ENCODE measurements at places on chromosomes 6 and 20. TPM values are rescaled to one million over a fixed set of nuclear protein-coding genes. Genes with fewer than 3 reads are reported as not detected.

Gene DHX35
- 9.0 TPM for total RNA-seq

- DNase-seq = no peak
These were observed 17.3 kb downstream of the BNIP5 start for GRCh38 chr6:36319436-36319762.

DNA sequence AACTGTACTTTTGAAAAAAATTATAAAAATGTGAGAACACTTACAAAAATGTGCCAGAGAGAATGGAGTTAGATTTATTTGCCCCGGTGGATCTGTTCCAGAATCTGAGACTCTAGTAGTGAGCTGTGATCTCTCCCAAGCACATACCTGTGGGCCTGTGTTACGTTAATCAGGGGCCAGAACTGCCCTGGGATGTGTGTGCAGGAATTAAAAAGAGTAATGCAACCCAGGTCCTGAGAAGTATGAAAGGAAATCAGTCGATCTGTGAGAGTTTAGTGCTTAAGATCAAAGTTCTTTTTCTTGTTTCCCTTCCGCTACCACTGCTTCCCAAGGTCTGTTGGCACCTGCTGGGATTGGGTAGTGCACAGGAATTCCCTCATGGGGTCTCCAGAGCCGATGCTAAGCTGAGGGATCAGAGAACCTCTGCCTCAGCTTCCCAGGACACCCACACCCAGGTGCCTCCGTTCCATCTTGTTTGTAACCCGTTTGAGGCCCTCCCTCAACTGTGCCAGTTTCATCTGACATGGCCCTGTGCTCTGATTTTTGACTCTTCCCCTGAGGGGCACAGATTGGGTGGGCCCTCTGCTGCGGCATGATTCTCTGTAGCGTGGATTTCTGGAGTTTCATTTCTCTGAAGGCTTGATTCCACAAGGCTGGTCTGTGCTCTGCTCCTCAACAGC is 87.7 kb downstream of the RREB1 start:
- no peak for DNase-seq

DNA sequence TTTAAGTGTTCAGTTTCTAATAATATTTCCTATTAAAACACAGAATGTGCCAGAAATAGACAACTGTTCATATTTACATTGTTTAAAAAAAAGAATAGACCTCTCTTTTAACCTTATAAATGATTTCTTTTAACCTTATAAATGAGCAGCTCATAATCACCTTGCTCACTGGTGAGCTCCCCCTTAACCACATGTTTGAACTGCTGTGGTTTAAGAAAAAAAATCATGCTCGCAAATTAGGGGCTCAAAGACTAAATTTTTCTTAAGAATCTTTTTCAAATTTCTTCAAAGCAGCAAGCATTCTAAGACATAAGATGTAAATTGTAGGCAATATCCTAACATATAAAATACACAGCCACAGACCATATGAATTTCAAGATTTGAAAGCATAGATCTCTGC is 32.8 kb downstream of the FAM8A1 start:
- no peak for DNase-seq
